Right renal pelvis (tissue), 4 donors: ENCODE measurements at places on chromosomes 7 and 10. TPM values are rescaled to one million over a fixed set of nuclear protein-coding genes. Genes with fewer than 3 reads are reported as not detected.

Gene SUN3
- polyA plus RNA-seq, result 0.44 TPM

Gene IRF5
- 7.4 TPM for polyA plus RNA-seq

Gene PLEKHS1
- 0.20 TPM for polyA plus RNA-seq

Gene MLXIPL
- 4.2 TPM for polyA plus RNA-seq

Gene PTCD1
- polyA plus RNA-seq, result 3.7 TPM

Gene SPDYE2
- polyA plus RNA-seq, result 2.1 TPM
